ENCODE measurements at places on chromosomes 5 and 9.
A peak's percentile ranks its signal among the peaks of the same experiment; 100 is the strongest.

- peak; percentile 87 for DNase-seq
Measured at GRCh38 chr9:14062586-14063221, 251.2 kb downstream of the NFIB start.

DNA sequence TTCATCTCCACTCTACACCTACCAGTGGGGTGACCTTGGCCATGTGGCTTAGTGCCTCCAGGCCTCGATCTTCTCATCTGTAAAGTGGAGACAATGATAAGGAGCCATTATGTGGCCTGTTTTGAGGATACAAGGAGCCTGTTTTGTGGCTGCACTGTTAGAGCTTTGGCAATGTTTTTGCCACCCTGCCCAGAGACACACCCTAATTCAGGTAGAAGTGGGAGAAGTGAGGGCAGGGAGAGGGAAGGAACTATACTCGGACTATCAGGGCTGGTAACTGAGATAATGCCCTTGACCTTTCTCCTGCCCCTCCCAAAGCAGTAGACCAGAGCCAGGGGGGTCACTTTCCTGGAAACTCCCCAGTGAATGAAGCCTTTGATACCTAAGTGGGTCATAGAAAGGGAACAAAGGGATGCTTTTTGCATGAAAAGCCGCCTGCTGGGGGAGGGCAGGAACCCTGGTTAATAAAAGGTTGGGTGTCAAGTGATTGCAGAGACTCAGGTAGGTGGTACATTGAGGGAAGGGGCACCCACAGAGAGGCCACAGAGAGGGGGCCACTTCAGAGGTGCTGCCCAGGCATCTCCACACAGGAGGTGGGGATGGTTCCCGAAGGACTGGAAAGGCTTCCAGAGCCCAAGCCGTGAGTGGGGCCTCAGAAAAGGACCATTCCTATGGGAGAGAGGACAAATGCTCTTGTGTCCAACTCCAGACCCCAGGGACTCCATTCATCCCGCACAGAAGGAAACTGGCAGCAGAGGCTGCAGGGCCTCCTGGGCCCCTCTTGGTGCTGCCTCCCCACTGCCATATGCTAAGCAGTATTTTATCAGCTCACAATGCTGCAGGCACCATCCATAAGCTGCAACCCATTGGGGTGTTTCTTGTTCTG lies 42.3 kb upstream of the VDAC1 start:
- no peak for DNase-seq

- no peak for DNase-seq
Measured at GRCh38 chr9:23587433-23587832, 238.6 kb downstream of the ELAVL2 start.

DNA sequence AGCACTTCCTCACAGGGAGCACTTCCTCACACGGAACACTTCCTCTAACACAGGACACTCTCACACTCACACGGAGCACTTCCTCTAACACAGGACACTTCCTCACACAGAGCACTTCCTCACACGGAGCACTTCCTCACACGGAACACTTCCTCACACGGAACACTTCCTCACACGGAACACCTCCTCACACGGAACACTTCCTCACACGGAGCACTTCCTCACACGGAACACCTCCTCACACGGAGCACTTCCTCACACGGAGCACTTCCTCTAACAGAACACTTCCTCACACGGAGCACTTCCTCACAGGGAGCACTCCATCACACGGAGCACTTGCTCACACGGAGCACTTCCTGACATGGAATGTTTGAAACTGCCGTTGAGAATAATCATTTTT lies 13.4 kb downstream of the POMT1 start:
- no peak for DNase-seq

DNA sequence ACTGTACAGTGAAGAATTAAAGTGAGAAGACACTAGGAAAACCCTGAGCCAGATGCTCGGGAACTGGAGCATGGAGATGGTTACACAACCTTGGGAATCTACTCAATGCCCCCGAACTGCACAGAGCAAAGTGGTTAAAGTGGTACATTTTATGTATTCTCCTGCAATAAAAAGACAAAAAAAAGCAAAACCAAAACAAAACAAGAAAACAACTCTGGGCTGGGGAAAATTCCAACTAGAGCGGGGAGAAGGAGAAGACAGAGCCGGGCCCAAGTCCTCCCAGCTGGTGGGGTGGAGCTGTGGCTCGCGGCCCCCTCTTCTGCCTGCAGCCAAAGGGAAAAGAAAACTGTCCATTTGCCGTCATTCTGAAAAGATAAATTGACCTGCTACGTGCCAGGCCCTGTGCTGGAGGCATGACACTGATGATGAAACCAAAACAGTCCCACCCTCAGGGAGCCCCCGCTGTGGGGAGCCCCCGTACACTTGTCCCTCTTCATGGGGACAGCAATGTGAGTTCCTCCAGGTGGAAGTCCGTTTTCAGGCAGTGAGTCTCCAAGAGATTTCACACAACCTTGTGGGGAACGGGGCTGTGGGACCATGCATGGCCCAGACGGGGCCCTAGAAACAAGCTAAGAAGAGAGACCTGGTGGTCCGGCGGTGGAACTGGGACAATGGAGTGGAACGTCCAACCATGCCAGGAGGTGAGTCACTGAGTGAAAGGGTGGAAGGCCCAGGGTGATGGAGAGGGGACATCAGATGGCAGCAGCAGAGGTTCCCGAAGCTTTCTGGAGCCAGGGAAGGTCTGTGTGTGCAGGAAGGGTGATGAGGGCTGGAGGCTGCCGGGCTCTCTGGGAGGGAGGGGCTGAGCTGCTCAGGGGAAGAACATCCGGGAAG lies 114.8 kb upstream of the COL5A1 start:
- peak; percentile 44 for DNase-seq

GRCh38 chr9:136522314-136523237 lies 23.3 kb downstream of the NOTCH1 start:
- no peak for DNase-seq

DNA sequence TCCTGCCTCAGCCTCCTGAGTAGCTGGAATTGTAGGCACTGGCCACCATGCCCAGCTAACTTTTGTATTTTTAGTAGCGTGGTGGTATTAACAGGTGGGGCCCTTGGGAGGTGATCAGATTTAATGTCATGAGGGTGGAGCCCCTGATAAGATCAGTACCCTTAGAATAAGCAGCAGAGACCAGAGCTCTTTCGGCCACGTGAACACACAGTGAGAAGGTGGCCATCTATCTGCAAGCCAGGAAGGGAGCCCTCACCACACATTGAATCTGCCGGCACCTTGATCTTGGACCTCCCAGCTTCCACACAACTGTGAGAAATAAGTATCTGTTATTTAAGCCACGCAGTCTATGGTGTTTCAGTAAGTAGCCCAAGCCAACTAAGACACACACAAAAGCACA lies 22.5 kb downstream of the TBC1D2 start:
- DNase-seq, result no peak

- DNase-seq, result no peak
Measured at GRCh38 chr9:135757356-135757755, 55.4 kb downstream of the KCNT1 start.

GRCh38 chr9:90419221-90419851 lies 223.3 kb downstream of the DIRAS2 start:
- no peak for DNase-seq

Data from fibroblast of skin of right quadriceps (primary cell).